Pericardium fibroblast (primary cell): ENCODE measurements at places on chromosomes 2 and 18. TPM values are rescaled to one million over a fixed set of nuclear protein-coding genes. Genes with fewer than 3 reads are reported as not detected.

Gene FHOD3
- total RNA-seq: 0.34 and 1.9 TPM in 2 replicates

Gene KIF1A
- under 0.01 TPM in 1 of 2 replicates, not detected in the other for total RNA-seq

Gene GAD1
- not detected in 2 replicates for total RNA-seq

Gene UGT1A10
- total RNA-seq: not detected in 2 replicates

Gene LDLRAD4
- under 0.01 TPM in 1 of 2 replicates, not detected in the other for total RNA-seq

Gene CAPN14
- total RNA-seq: 0.09 TPM in 1 of 2 replicates, not detected in the other

Gene RBBP8
- 17.7 and 32.2 TPM in 2 replicates for total RNA-seq

Gene CXCR4
- total RNA-seq: 0.47 and 8.1 TPM in 2 replicates

Gene NAT8
- total RNA-seq: not detected in 2 replicates

Gene SFT2D3
- total RNA-seq: 6.0 and 7.8 TPM in 2 replicates

Gene PREB
- 40.9 and 59.7 TPM in 2 replicates for total RNA-seq

Gene RAD51AP2
- not detected in 2 replicates for total RNA-seq

Gene ICA1L
- total RNA-seq: 1.3 and 6.7 TPM in 2 replicates

Gene IL1RL1
- total RNA-seq: 11.6 and 16.3 TPM in 2 replicates

Gene FAM228B
- 2.8 and 12.3 TPM in 2 replicates for total RNA-seq

Gene AQP12B
- not detected in 2 replicates for total RNA-seq

Gene MXD1
- total RNA-seq: 4.8 and 6.0 TPM in 2 replicates

Gene SNORC
- total RNA-seq: 0.12 and 0.17 TPM in 2 replicates

Gene CYP27A1
- 3.7 and 5.6 TPM in 2 replicates for total RNA-seq

Gene SLC5A7
- total RNA-seq: not detected in 2 replicates

Gene CXXC1
- 30.7 and 42.6 TPM in 2 replicates for total RNA-seq

Gene C18orf32
- total RNA-seq: 19.0 and 38.2 TPM in 2 replicates

Gene WDR54
- 23.5 and 27.3 TPM in 2 replicates for total RNA-seq

Gene ANKRD30BL
- total RNA-seq: not detected in 2 replicates

Gene METTL4
- total RNA-seq: 2.8 and 3.9 TPM in 2 replicates

Gene ELOA2
- total RNA-seq: not detected in 2 replicates

Gene CNTNAP5
- total RNA-seq: under 0.01 TPM in 1 of 2 replicates, not detected in the other

Gene POTEI
- total RNA-seq: not detected in 2 replicates

Gene GAL3ST2
- total RNA-seq: not detected in 2 replicates

Gene SH3RF3
- total RNA-seq: 8.1 and 10.2 TPM in 2 replicates

Gene CYS1
- total RNA-seq: 2.1 and 2.3 TPM in 2 replicates

Gene HMSD
- total RNA-seq: not detected in 2 replicates

Gene TANK
- total RNA-seq: 71.0 and 78.5 TPM in 2 replicates

Gene IL1R1
- total RNA-seq: 195 and 206 TPM in 2 replicates
